ENCODE measurements at places on chromosomes 5 and 9.

GRCh38 chr5:138148811-138149210 is 9.6 kb upstream of the NME5 start:
- DNase-seq, result no peak

GRCh38 chr9:28956116-28956880 is 1383.0 kb upstream of the C9orf72 start:
- DNase-seq, result no peak

- no peak for DNase-seq
These were observed 1.5 kb downstream of the DNAJB5 start for GRCh38 chr9:34990908-34991606.

DNA sequence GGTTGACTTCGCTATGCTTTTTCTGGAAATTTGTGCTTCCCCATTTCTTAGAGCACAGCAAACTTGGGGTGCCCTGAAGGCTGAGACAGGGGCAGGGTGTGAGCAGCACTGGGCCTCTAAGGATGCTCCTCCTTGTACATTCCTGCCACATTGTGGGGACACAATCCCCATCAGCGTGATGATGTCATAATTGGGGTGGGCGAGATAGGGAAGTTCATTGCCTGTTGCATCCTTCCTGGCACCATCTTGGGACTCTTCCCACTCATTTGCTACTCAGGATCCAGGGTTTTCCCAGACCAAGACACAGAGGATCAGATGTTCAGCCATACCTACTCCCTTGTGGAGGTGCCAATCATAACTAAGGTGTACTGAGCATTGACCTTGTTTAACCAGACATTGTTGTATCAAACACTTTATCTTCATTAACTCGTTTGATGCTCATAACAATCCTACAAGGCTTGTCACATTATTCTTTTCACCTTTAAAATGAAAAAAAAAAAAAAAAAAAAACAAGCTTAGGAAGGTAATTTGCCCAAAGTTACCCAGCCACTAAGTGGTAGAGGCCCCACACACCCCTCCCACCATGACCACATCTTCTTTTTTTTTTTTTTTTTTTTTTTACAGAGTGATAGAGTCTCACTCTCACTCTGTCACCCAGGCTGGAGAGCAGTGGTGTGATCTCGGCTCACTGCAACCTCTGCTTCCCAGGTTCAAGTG is 87.6 kb downstream of the UGCG start:
- no peak for DNase-seq

- DNase-seq, result no peak
These were observed 229.1 kb downstream of the ESM1 start for GRCh38 chr5:54756301-54756700.

GRCh38 chr5:10866913-10867312 is 105.9 kb upstream of the DAP start:
- DNase-seq, result no peak

DNA sequence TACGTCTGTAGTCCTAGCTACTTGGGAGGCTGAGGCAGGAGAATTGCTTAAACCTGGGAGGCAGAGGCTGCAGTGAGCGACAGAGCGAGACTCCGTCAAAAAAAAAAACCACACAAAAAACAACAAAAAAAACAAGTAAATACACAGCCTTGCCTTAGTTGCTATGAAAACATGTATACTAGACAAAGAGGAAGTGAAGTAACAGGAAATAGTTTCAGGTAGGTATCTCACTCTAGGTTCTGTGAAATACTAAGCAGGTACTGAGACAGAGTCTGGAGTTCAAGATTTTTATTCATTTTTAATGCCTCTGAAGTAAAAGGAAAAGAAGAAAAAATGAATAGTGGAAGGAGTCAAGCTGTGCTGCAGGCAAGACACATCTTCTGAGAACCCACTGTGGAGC is 687.9 kb upstream of the RGMB start:
- no peak for DNase-seq

DNA sequence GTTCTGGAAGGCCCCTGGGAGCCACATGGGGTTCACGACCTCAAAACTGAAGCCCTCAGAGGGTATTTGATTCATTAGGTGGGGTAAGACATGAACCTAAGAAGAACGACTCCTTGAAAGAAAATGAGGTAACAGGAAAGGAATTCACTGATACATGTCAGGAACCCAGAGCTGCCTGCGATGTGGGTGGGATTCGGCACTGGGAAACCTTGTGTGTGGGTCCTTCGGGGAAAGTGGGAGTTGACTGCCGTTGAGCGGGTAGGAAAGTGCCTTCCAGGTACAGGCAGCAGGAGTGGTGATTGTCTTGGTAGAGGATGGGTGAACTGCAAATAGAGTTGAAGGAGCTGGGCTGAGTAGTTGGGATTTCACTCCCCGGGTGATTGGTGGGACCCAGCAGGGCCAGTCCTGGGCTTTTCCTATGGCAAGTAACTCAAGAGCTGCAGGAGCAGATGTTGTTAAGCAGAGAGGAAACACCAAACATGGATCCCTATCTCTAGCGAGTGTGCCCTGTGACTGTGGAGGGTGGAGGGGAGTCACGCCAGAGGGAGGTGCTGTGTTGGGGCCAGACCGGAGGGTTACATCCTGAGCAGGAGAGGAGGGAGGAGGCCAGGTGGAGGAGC is 30.8 kb downstream of the ANKRD33B start:
- no peak for DNase-seq

DNA sequence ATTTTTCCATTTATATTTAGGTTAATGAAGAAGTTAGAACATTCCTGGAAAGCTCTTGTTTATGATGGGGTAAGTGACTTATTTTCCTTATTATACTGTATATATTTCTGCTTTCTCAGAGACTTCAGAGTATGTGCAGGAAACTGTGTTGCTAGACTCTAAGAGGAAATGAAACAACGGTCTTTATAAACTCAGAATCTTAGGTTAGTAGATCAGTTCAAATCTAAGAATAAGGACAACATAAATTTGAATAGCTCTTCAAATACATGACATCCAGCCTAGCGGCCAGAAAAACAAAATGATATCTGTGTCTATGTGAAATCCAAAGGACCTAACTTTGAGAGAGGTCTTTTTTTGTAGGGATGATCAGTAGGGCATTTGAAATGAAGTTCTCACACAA is 94.3 kb downstream of the PRKACG start:
- no peak for DNase-seq

Measured in stimulated activated CD4-positive, alpha-beta T cell treated with anti-CD3 and anti-CD28 coated beads, TNF-alpha, amount 100 ng/mL, for 24 hours (primary cell).